ENCODE measurements at places on chromosomes 7 and 10.

DNA sequence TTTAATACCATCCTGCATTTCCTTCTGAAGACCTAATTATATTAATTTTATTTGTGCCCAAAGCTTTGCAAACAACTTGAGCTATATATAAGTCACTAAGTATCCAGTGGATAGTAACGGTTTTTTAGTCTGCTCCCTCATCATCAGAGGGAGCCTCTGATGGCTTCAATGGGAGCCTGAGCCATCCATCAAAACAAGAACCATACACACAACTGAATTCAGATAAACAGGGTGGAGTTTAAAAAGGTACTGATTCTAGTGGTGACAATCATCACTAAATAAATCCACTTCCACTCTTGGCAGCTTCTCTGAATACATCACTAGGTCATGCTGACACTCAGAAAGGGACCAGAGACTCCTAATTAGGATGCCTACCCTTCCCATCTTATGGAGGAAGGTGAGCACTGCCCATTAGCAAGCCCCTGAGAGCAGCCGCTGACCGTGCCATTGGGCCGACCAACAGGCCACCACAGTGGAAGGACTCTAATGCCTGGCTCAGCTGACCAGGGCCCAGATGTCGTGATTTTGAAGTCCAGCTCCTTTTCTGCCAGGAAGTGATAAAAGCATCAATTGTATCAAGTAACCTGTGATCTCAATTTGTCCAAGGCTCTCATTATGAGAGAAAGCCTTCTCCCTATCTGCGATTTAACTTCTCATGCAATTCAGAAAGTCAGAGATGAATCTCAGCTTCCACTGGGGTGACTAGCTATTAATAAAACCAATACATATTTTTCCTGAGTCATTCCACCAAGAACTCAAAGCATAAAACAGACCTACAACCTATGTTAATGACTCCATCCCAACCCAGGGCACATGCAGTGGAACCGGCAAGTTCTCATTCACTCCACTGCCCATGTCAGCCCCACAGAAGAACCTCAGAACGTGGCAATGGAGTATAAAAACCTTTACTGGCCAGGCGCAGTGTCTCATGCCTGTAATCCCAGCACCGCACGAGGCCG lies 13.1 kb downstream of the VOPP1 start:
- no peak for DNase-seq

- no peak for DNase-seq
Observed at GRCh38 chr10:95605163-95605562, 44.0 kb upstream of the SORBS1 start.

- DNase-seq, result no peak
Observed at GRCh38 chr7:1690359-1690958, 20.4 kb downstream of the ELFN1 start.

- DNase-seq, result no peak
Observed at GRCh38 chr7:131326576-131326975, 1.1 kb upstream of the MKLN1 start.

- DNase-seq, result no peak
Observed at GRCh38 chr7:105219771-105220160, 169.0 kb downstream of the SRPK2 start.

GRCh38 chr10:11270858-11271179 lies 253.1 kb downstream of the CELF2 start:
- DNase-seq, result no peak

- no peak for DNase-seq
Observed at GRCh38 chr10:37865957-37866803, 8.8 kb upstream of the ZNF248 start.

- no peak for DNase-seq
Observed at GRCh38 chr7:15491361-15491760, 70.5 kb downstream of the AGMO start.

DNA sequence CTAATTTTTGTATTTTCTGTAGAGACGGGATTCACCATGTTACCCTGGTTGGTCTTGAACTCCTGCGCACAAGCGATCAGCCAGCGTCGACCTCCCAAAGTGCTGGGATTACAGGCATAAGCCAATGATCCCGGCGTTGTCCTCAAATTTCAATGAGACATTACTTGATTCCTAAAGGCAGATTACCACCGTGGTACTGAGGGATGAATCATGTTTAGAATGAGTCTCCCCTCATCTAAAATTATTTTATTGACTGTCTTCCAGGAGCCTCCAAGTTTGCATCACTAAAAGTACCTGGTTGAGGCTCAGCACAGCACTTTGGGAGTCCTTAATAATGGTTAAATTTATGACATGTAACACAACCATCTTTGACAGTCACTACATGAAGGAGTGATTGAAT lies 142.2 kb upstream of the AKR1E2 start:
- DNase-seq, result no peak

- no peak for DNase-seq
Observed at GRCh38 chr10:33216661-33217427, 117.6 kb downstream of the NRP1 start.

GRCh38 chr10:116183733-116184511 lies 89.1 kb downstream of the GFRA1 start:
- DNase-seq, result peak; percentile 28

GRCh38 chr7:33829536-33829935 lies 75.8 kb upstream of the BMPER start:
- no peak for DNase-seq

- DNase-seq, result no peak
Observed at GRCh38 chr10:75450644-75451640, 19.5 kb downstream of the LRMDA start.

- DNase-seq, result no peak
Observed at GRCh38 chr7:132436121-132436520, 140.1 kb downstream of the PLXNA4 start.

- DNase-seq, result no peak
Observed at GRCh38 chr7:27111042-27111750, 8.7 kb upstream of the HOXA2 start.

- peak; percentile 43 for DNase-seq
Observed at GRCh38 chr10:34816501-34817002, 1.5 kb upstream of the PARD3 start.

- no peak for DNase-seq
Observed at GRCh38 chr10:112203328-112204076, 19.9 kb upstream of the GPAM start.

DNA sequence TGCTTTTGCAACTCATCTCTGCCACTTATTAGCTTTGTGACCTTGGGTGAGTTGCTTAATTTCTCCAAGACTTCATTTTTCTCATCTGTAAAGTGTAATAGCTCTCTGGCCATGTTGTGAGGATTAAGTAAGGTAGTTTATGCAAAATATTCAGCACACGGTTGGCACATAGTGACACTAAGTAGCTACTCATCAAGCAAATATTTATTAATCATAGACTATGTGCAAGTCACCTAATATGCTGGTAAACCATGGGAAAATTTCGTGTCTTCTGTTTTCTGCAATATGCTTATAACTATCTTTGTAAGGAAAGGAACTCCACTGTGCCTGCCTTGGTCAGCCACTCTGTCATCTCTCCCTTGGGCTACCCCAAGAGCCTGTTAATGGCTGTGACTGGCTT lies 50.3 kb upstream of the EGR2 start:
- DNase-seq, result no peak

- DNase-seq, result no peak
Observed at GRCh38 chr7:121262221-121262620, 66.6 kb upstream of the WNT16 start.

GRCh38 chr10:14873090-14873760 lies 5.4 kb upstream of the SUV39H2 start:
- no peak for DNase-seq

DNA sequence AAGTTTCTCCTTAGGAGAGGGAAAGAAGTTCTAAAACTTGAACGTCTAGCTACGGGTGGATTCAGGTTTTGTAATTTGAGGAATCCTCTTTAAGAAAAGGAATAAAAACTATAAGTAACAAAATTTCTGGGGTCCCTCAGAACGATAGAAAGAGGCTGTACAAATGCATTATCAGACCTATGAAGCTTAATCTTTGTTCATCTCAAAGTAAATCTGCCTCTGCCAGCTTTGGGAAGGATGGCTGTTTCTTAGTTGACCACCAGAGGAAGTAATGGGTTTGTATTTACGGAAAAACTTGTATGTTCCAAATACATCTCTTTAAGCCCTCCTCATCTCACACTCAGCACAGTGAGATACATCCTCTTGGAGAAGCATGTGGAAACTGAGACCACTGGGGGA lies 864 bp downstream of the PSTK start:
- DNase-seq, result peak; percentile 51

DNA sequence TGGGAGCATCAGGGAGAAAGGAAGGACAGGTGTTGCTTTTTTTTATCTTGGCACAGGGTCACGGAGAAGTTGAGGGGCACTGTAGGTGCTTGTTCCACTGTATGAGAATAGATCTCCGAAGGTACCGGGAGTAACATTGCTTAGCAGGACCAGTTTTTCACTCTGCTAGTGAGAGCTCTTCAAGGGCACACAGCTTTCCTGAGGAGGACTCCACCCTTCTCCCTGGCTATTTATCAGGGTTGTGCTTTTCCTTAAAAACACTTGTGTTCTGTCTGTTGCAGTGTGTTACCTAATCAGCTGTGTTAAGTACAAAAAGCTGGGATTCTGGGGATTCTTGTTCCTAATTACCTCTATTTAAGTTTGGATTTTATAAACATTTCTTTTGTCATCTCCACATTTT lies 160.5 kb downstream of the SND1 start:
- no peak for DNase-seq

GRCh38 chr10:35378541-35379210 lies 42.4 kb downstream of the CCNY start:
- DNase-seq, result no peak

GRCh38 chr7:141074162-141074991 lies 513 bp downstream of the TMEM178B start:
- DNase-seq, result peak; percentile 71

DNA sequence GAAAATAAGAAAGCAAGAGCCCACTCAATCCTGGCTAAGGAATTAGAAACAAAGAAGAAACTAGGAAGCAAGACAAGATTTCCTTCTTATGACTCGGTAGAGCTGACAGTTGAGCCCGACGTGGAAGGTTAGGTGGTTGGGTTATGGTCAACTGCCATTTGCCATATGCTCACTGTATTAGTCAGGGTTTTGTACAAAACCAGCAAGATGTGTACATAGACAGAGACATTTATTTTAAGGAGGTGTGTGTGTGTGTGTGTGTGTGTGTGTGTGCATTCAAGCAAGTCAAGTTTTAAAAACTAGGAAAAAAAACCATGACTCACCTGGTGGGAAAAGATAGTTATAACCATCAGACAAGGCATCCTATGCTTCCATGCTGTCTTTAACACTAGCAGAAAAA lies 158.5 kb downstream of the VPS50 start:
- no peak for DNase-seq

- no peak for DNase-seq
Observed at GRCh38 chr10:45450866-45451265, 76.8 kb downstream of the ALOX5 start.

DNA sequence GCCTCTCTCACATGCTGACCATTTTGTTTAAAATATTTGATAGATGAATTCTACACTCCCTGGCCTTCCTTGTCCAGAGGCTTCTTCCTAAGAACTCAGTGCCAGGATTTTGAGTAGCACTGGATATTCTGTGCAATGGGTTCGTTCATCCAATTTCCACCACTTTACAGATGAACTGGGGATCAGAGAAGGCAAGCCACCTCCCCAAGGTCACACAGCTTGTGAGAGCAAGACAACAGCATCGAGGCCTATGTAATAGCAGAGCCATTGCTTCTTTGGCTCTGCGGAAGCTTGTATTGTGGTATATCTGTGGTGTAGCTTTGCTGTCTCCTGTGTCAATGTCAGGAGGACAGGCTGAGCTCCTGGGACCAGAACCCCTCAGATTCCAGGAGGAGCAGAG lies 140.9 kb downstream of the PLPP4 start:
- no peak for DNase-seq

- DNase-seq, result no peak
Observed at GRCh38 chr10:133336118-133336576, 549 bp downstream of the CALY start.

DNA sequence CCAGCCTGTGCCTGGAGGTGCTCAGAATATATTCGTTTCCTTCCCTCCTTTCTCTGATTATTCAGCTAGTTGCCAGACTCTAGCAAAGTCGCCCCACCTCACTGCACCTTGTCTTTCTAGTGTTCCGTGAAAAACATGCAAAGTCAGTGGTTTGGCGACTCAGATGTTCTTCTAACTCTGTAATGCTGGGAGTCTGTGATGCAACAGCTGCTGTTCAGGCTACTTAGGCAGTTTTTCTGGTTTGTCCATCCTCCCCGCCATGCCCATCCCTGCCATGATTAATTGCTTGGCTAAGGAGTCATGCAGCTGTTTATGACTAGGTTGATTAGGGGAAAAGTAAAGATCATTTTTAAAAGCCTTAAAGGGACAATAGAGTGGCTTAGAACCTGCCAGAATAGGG lies 99.4 kb downstream of the MTPN start:
- DNase-seq, result no peak

DNA sequence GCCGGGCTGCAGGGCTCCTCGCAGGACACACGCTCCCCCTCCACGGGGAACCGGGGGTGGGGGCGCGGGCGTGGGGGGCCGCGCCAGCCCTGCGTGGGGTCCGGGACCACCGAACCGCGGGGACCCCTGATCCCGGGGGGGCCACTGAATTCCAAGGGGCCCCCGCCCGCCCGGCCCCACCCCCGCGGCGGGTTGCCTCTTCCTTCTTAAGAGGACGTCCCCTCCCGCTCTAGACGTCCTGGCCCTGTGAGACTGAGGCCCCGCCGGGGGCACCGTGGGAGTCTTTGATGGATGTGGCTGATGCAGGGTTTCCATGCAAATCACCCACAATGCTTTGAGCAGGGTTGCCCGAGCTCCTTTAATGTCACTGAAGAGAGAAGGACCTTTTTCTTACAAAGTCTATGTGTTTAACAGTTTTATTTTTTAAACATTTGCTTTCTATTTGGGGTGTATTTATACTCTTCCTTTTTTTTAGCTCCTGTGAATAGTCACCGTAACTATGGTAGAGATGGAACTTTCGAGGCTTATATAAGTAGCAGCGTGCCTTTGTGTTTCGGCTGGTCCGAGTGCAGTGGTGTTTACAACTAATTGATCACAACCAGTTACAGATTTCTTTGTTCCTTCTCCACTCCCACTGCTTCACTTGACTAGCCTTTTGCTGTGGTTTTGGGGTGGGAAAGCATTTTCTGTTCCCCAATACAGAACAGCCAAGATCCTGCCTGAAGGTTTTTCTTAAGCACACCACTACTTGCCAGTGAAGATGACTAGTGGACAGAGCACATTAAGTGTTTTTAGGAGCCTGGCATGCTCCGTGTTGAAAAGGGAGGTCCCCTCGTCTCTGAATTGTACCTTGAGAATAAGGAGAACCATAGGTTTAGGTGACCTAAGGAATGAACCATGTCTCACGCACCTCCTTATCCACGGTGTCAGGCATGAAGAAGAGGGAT lies 44.8 kb downstream of the PDIA4 start:
- DNase-seq, result peak; percentile 96

DNA sequence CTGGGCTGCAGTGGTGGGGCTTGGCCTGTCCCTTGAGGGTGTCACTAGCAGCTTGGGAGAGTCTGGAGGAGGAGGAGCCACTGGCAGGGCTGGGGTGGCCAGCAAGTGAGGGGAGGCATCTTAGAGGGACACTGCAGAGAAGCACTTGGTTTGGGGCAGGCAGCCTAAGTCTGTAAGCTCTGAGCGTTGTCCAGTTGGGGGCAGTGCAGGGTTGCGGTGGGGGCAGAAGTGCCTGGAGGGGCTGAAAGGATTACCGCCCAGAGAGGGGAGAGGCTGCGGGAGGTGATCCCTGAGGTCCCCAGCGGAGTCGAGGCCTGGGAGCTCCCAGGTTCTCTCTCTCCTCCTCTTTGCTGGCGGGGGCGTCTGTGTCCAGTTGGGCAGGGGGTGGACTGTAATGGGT lies 7.4 kb downstream of the ADCYAP1R1 start:
- DNase-seq, result peak; percentile 75

GRCh38 chr7:135913404-135913803 lies 63.8 kb downstream of the MTPN start:
- DNase-seq, result no peak

GRCh38 chr10:71124921-71125748 lies 87.2 kb upstream of the UNC5B start:
- no peak for DNase-seq
